Renal pelvis (tissue), 12 donors: ENCODE measurements at places on chromosomes 5 and 9. TPM values are rescaled to one million over a fixed set of nuclear protein-coding genes. Genes with fewer than 3 reads are reported as not detected.
A peak's percentile ranks its signal among the peaks of the same experiment; 100 is the strongest.

Gene CTXN3
- polyA plus RNA-seq, result not detected

Gene FOXE1
- not detected for polyA plus RNA-seq

Gene SAXO1
- polyA plus RNA-seq, result 0.25 TPM

DNA sequence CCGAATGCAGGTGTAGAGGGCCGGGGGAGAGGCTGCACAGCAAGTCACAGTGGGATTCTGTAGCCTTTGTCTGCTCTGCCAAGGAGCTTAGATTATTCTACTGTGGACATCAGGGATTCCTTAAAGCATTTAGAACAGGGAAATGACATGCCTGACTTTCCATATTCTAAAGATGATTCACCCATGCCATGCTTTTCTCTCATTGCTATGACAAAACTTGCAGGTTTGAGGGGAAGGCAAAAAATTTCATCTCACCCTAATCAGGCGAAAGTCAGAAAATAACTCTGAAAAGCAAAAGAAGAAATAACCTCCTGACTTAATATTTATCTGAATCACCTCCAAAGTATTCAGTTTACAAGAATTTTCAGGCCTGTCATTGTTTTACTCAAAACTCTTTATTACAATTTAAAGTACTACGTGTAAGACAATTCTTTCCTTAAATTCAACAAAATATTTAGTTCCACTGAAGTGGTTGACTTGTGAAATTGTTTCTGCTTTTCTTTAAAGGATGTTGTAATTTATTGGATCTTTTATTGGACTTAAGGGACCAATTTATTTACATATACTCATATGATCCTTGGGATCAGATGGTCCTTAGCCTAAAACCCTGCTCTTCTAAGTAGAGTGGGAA is 30.0 kb upstream of the GAS1 start:
- no peak for DNase-seq

DNA sequence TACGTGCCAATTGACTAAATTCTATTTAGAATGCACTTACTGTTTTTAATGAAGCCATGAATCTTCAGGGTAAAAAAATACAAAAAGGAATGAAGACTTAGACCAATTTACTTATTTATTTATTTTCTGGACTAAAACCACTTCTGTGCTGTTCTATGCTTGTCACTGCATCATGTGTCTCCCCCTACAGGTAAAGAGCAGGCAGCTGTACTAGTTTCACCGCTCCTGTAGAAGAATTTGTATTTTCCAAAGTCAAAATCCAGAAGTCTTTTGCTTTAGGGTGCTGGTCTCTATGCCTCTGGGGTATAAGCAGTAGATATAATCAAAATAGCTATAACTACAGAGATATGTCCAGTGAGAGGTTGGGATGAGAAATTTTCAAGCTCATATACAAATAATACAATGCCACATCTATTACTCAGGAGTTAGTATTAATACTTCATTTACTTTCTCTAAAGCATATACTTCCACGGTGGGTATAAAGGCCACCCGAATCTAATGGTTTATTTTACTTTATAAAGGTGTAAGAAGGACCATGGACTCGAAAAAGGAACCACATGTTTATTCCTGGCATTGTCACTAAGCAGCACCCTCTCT is 591.5 kb downstream of the RAB3C start:
- DNase-seq, result peak; percentile 74

DNA sequence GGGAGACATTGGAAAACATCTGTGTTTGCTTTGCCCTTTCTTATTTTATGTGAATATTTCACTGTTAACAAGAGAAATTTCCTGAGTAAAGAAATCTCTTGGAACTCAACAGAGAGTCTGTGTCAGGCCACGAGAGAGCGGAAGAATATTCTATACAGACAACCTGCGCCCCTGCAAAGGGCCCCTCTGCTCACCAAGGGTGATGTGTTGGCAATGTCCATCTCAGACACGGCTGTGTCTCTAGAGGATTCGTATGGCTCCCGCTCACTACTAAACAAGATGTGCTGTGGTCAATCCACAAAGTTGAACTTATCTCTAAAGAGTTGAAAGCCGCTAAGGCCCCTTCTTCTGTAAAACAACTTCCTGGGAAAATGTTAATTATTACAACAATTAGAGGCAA is 241.0 kb upstream of the IRX1 start:
- no peak for DNase-seq

- no peak for DNase-seq
Measured at GRCh38 chr9:77261605-77262004, 84.3 kb downstream of the VPS13A start.
